ENCODE measurements at places on chromosomes 2 and 18. TPM values are rescaled to one million over a fixed set of nuclear protein-coding genes. Genes with fewer than 3 reads are reported as not detected.

- no peak for DNase-seq
These were observed 237.3 kb downstream of the PID1 start for GRCh38 chr2:229033816-229034215.

GRCh38 chr2:235689427-235689853 lies 195.6 kb downstream of the AGAP1 start:
- no peak for DNase-seq

- peak; percentile 68 for DNase-seq
These were observed 11.4 kb upstream of the NDUFV2 start for GRCh38 chr18:9091066-9091476.

C2orf80 gene
- total RNA-seq = not detected

POTEC gene
- total RNA-seq = not detected

SULT1C2 gene
- total RNA-seq = not detected

RETREG2 gene
- total RNA-seq = 63.8 TPM

DNA sequence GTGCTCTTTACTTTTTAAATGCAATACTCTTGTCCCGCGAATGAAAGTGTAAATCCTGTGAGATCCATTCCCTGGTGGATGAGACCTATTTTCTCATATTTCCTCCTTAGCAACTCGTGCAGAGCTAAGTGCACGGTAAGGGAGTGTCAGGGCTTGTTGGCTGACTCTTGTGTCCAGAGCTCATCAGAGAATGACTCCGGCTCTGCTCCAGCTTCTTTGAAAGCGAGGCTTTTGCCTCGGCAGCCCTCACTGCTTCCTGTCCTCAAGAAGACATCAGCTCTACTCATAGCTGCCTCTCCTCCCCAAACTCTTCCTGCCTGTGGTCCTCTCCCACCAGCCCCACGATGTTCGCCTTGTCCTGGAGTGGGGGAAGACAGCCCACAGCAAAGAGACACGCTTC lies 70.7 kb downstream of the LIPG start:
- no peak for DNase-seq

DSG4 gene
- not detected for total RNA-seq

LRRC30 gene
- not detected for total RNA-seq

NCOA1 gene
- 17.1 TPM for total RNA-seq

GRCh38 chr2:25204190-25204838 lies 35.9 kb upstream of the POMC start:
- DNase-seq = peak; percentile 29

- DNase-seq = no peak
These were observed 7.7 kb downstream of the CLK1 start for GRCh38 chr2:200856806-200857205.

DNA sequence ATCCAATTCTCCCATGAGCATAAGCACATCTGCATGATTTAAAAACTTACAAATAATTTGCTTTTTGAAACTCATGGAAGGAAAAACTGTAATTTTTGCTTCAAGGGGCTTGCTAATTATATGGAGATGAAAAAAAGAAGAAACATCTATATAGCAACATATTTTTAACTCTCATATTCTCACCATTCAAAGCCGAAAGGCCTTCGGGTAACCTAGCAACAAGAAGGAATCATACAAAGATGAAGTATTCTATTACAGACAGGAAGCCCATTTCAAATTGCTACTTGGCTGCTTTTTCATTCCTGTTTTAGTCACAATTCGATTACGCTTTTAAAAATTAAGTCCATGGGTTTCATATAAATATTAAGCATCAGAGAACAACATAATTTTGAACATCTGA lies 39.2 kb upstream of the RNU4ATAC start:
- no peak for DNase-seq

CCNYL1 gene
- 3.8 TPM for total RNA-seq

- DNase-seq = no peak
These were observed 350.3 kb upstream of the HS6ST1 start for GRCh38 chr2:128668946-128669345.

DNA sequence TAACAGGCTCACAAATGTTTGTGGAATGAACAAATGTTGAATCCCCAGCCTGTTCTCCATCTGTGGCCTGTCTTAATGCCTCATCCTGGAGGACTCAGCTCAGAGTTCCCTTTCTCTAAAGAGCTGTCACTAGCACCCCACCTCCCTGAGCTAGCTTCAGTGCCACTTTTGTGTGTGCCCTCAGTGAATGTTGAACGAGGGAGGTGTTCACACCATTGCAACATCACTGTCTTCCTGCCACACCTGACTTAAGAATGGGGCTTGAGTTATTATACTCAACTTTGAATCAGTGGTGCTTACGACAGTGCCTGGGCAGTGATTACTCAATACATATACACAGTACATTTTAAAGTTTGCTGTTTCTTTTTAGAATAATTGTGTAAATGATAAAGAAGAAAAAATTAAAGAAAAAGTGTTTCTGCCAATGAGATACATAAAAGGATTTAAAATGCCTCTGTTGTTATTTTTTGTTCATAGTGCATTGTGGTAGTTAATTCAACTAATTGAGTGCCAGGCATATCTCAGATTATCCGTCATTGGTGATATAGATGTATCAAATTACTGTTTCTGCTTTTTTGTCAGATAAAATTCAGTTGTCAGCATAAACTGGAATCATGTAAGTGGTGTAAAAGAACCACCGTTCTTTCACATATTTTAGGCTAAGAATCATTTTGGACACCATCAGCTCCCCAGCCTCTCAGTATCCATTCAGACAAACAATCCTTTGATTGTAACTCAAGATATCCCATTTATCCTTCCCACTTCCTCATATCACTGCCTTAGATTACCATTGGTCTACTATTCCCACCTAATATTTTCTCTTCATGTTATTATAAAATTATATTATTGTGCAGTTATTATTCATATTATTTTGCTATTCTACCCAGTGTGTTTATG lies 304.7 kb downstream of the PTPRM start:
- DNase-seq = no peak

DNA sequence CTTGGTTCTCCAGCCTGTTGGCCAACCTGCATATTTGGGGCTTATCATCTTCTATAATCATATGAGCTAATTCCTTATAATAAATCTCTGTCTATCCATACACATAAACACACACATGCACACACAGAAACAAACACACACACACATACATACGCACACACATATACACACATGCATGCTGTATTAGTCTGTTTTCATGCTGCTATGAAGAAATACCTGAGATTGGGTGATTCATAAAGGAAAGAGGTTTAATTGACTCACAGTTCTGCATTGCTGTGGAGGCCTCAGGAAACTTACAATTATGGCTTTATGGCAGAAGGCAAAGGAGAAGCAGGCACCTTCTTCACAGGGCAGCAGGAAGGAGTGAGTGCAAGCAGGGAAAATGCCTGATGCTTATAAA lies 707.4 kb upstream of the CDH2 start:
- DNase-seq = no peak

TUBA3E gene
- total RNA-seq = not detected

CASP8 gene
- total RNA-seq = 38.4 TPM

DNA sequence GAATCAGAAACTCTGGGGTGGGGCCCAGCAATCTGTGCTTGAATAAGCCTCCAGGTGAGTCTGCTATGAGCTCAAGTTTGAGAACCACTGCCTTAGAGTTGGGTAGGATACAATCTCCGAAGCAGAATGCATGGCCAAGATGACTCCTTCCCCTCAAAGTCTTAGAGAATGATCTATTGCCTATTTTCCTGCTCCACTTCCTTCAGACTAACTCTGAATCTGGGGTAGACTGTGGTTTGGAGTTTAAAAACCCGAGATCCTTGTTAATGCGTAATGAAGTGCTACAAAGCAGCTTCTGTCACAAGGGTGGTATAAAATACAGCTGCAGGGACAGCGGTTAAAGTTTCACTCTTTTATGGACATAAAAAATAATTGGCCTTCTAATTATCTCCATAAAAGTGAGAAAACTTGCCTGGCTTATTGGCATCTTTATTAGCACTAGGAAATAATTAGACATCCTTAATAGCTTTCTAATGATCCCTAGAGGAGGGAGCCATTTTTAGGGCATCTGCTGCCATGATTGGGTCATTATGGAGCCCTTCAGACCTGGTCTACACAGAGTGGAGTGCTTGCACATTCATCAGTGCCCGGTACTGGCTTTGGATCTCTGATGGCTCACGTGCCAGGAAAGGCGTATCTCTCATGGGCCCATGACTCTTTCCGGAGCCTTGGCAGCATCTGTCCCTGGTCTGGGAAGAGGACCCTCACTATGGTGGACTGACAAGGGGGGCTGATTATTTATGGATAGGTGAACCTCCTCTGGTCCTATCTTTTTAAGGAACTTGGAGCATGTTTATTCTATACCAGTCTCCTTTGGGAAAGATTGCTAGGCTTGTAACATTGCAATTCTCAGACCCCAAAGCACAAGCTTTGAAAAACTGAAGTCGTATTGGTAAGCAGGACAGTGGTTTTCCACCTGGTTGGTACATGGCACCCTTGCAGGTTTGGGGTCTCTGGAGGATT lies 28.2 kb downstream of the SIX2 start:
- no peak for DNase-seq

DNA sequence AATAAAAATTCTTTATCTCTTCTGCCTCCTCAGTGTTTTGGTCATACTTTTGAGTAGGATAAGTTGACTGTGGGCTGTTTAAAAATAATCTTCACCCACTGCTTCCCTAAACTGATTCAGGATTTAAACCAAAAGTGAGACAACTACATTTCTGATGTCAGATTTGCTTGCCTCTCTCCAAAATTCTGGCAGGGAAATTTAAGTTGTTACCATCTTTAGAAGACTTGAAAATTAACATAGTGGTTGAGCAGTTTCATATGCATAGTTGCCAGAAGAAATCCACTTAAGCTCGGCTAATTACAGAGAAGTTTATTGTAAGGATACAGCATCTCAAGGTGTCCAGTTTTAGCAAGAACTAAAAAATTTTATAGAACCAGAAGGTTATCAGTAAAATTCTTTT lies 57.0 kb downstream of the MAIP1 start:
- DNase-seq = no peak

MAPK4 gene
- total RNA-seq = not detected

HOXD3 gene
- total RNA-seq = not detected

AKAIN1 gene
- not detected for total RNA-seq

- no peak for DNase-seq
These were observed 21.6 kb downstream of the ADCY3 start for GRCh38 chr2:24898122-24899109.

DNA sequence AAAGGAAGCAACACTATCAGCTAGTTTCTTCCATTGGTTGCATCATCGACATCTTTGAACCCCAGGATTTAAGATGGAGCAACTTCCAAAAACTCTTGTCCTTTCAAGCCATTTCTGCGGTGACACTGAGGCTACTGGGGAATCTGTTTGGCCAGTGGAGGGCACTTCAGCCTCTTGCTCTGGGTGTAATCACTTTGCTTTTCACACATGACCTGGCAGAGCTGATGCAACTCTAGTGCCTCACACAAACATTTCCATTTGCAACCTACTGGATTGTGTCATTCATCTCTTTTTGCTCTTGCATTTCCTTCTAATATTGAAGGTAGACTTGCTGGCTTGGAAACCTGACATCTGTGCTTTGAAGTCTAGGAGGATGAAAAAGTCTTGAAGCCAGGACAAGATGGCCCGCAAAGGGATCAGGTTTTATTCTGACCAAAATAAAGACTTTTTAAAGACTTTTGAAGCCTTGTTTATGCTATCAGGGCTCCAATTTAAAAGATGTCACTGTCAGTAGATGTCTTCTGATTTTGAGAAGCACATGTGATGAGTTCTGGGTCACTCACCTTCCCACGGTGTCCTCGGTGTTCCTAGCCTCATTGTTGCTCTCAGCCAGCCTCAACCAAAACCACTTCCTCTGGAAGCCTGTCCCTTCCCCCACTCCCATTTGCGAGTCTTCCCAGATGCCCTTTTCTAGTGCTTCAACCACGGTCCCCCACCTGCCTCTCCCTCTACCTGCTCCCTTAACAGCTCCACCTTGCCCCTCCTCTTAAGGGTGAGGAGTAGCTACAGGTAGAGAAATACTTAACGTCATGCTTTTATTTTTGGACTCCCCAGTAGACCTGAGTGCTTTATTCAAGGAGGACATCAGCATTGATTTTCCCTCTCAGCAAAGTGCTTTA lies 69.7 kb upstream of the KCNE4 start:
- peak; percentile 30 for DNase-seq

PASK gene
- total RNA-seq = 71.3 TPM

ARHGAP15 gene
- 72.8 TPM for total RNA-seq

GRCh38 chr18:10009321-10010144 lies 95.7 kb downstream of the VAPA start:
- no peak for DNase-seq

- DNase-seq = no peak
These were observed 204.8 kb upstream of the GALNT5 start for GRCh38 chr2:157052685-157053224.

ALLC gene
- not detected for total RNA-seq

GRCh38 chr18:71583252-71583651 lies 960.9 kb downstream of the CBLN2 start:
- DNase-seq = no peak

DNA sequence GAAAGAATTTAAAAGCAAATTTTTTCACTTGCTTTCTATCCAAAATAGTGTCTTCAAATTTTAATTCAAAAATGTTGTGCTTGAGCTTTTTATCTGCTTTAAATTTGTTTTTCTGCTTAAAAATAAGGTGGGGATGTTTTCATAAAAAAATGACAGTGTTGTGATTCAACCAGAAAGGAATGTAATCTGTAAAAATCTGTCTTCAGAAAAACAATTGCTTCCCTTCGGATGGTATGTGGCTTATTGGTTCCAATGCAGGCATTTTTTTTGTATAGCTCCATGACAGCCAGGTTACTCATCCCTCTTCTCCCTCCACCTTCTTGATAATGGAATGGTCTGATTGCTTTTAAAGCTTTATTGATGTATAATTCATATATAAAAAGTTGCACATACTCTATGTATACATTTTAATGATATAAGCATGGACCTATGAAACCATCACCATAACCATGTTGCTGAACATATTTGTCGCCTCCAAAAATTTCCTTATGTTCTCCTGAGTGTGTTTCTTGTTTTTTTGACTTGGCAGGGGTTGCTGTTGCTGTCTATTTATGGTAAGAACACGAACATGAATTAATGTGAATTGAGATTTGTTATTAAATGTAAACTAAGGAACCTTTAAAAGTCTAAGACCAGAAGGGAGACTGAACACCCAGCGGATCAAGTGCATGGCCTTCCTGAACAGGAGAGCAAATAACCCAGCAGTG lies 363.7 kb upstream of the SPHKAP start:
- DNase-seq = no peak

DNA sequence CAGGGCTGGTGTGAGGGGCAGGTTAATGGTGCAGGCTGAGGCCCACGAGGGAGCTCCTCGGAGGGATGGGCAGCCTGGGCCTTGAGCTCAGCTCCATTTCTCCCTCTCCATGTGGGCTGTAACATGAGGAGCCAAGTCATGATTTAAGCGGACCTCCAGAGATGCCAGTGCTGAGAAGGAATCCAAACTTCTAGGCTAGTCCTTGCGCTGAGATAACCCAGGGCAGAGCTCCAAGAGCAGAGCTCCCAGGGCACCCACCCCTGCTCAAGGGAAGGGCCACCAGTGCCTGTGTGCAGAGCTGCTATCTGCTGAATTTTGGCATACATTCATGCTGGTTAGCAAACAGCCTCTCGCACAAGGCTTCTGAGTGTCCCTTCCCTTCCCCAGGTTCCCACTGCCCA lies 95.1 kb downstream of the MRO start:
- DNase-seq = no peak
